Skin of body (tissue), 3 donors: ENCODE measurements at places on chromosomes 11 and 22. TPM values are rescaled to one million over a fixed set of nuclear protein-coding genes. Genes with fewer than 3 reads are reported as not detected.

DGAT2 gene
- total RNA-seq = 79.3 TPM

LIF gene
- total RNA-seq = 1.9 TPM

YAP1 gene
- total RNA-seq = 117 TPM

OR52I1 gene
- not detected for total RNA-seq

CXCR5 gene
- not detected for total RNA-seq

OR9G1 gene
- not detected for total RNA-seq

C11orf87 gene
- 0.69 TPM for total RNA-seq

CATSPERZ gene
- total RNA-seq = 0.39 TPM

KRTAP5-11 gene
- total RNA-seq = 2.2 TPM

DENND6B gene
- 2.9 TPM for total RNA-seq

ZC3H12C gene
- total RNA-seq = 10.5 TPM

HEPHL1 gene
- 4.9 TPM for total RNA-seq

OR6X1 gene
- total RNA-seq = not detected

WBP2NL gene
- total RNA-seq = 2.6 TPM

RFPL1 gene
- total RNA-seq = not detected

DERL3 gene
- 0.49 TPM for total RNA-seq

MAML2 gene
- 15.6 TPM for total RNA-seq

MMP27 gene
- total RNA-seq = 6.7 TPM

CDC42BPG gene
- total RNA-seq = 9.7 TPM

C11orf16 gene
- total RNA-seq = not detected

LAYN gene
- total RNA-seq = 9.6 TPM

JHY gene
- total RNA-seq = 5.6 TPM

GDPD4 gene
- total RNA-seq = 0.39 TPM

HBB gene
- total RNA-seq = 2,108 TPM

PLAAT2 gene
- total RNA-seq = not detected

OR51E2 gene
- total RNA-seq = 0.10 TPM

KBTBD3 gene
- total RNA-seq = 9.0 TPM
